ENCODE measurements at places on chromosomes 3 and 15.
A peak's percentile ranks its signal among the peaks of the same experiment; 100 is the strongest.

GRCh38 chr15:91022832-91023129, 387 bp upstream of the VPS33B start:
- DNase-seq = no peak

- DNase-seq = peak; percentile 35
These were observed 65.0 kb upstream of the IQSEC1 start for GRCh38 chr3:13137941-13138832.

GRCh38 chr3:141525814-141526213, 39.0 kb downstream of the RASA2 start:
- no peak for DNase-seq

GRCh38 chr3:127729556-127730056, 56.9 kb downstream of the ABTB1 start:
- no peak for DNase-seq
